ENCODE measurements at places on chromosomes 16 and 17.

DNA sequence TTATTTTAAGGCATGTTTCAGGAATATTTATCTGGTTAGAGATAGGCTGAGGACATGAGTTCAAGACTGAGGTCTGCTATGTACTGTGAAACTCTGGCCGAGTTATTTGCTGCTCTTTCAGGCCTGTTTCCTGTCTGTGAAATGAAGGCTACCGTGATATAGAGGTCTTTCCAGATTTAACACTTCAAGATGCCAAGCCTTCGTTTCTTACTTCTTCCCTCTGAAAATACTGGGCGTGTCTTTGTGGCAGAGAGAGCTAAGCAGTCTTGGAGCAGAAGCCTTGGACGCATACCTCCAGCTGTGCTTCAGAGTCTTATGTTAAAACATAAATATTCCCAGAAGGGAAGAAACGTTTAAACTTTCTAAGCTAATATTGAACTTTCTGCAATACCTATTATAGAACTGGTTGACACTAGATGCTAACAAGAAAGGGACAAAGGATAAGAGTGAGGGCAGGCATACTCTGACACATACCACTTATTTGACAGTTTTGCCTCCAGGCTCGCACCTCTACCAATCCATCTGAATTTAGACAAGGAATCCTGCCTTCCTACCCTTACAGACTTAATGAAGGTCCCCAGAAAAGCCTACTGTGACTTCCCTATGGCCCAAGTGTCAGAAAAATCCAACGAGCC lies 17.5 kb downstream of the WIPI1 start:
- DNase-seq, result no peak

DNA sequence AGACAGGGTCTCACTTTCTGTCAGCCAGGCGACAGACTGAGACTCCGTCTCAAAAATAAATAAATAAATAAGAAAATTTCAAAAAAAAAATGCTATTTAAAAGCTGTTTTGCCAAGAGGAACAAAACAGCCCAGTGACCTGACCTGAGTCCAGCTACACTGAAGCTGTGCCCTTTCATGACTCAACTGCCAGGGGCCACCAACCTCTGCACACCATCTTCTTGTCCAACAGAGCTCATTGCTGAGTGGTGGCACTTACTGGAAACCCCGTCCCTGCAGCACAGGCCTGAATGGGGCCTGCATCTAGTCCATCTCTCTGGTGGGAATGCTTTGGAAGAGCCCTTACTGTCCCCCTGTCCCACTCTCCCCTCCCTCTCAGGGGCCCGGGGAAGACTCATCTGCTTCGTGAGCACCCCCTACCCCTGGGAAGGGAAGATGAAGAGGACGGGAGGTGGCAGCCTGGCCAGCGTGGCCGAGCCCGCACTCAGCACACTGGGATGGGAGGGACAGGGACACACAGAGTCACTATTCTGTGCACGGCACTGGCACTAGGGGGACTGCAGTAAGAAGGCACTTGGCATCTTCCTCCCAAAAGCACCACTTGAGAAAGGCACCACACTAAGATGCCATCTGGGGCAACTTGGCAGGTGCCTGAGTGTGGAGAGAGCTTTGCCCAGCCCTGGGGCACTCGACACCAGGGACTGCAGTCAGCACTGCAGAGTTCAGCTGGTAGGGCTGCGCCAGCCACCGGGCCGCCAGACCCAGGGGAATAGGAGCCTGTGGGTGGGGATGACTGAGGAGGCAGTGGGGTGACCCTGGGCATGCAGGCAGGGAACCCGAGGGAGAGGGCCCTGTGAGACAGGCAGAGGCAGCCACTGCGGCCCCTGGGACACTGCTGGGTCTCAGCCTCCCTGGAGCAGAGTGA lies 13.5 kb downstream of the FBXO31 start:
- DNase-seq, result no peak

- no peak for DNase-seq
Observed at GRCh38 chr17:1077581-1077985, 80.7 kb downstream of the TIMM22 start.

DNA sequence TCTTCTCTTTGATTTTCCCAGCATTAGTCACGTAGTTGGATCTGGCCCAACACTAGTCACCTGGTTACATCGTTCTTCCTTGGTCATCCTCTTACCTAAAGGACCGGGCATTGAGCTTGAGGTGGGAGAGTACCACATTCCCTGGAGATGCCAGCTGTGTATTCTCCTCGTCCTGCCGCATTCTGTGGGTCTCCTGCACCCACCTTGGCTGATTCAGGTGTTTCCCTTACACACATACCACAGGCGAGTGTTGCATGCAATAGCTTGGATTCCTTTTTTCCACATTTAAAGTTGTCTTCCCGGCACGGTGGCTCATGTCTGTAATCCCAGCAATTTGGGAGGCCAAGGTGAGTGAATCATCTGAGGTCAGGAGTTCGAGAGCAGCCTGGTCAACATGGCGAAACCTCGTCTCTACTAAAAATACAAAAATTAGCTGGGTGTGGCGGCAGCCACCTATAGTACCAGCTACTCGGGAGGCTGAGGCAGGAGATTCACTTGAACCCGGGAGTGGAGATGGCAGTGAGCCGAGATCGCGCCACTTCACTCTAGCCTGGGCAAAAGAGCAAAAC lies 21.6 kb upstream of the CLEC18C start:
- DNase-seq, result no peak

GRCh38 chr16:70803319-70803718 lies 2.4 kb upstream of the VAC14 start:
- no peak for DNase-seq

- DNase-seq, result no peak
Observed at GRCh38 chr16:3198334-3199072, 10.5 kb downstream of the OR1F1 start.

DNA sequence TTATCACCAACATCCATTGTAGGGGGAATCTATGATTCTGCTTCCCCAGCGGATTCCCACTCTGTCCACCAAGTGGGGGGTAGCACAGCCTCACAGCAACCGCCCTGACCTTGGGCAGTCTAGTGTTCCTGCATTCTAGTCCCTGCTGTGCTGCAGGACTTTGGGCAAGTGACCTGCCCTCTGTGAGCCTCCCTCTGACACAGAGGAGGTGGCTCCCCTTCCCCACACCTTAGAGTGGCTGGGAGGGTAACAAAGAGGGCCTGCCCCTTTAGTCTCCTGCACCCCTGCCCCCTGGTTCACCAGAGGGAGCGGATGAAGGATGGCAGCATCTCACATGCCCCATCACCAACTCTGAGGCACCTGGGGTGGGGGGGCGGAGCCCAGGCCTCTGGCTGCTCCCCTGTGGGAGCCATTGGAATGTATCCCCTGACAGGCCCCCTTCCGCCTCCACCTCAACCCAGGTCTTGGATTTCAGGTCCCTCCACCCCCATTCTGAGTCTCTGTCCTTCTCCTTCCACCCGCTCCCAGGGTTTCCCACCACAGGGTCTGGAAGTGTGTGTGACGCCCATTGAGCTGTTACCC lies 10.1 kb downstream of the GAS2L2 start:
- DNase-seq, result no peak

- no peak for DNase-seq
Observed at GRCh38 chr16:58338205-58338604, 43.4 kb upstream of the PRSS54 start.

GRCh38 chr17:36901506-36901905 lies 35.8 kb upstream of the LHX1 start:
- peak; percentile 97 for DNase-seq

GRCh38 chr16:79261481-79261940 lies 339.0 kb downstream of the MAF start:
- DNase-seq, result peak; percentile 71

GRCh38 chr17:60135951-60136666 lies 13.7 kb upstream of the CA4 start:
- DNase-seq, result no peak

Data from ACHN (cell line).